ENCODE measurements at places on chromosomes 5 and 9.

- DNase-seq: no peak
Measured at GRCh38 chr5:1384521-1384920, 39.6 kb upstream of the CLPTM1L start.

- no peak for DNase-seq
Measured at GRCh38 chr9:137226338-137227053, 806 bp upstream of the RNF224 start.

- no peak for DNase-seq
Measured at GRCh38 chr5:66134407-66134861, 9.7 kb upstream of the SREK1 start.

DNA sequence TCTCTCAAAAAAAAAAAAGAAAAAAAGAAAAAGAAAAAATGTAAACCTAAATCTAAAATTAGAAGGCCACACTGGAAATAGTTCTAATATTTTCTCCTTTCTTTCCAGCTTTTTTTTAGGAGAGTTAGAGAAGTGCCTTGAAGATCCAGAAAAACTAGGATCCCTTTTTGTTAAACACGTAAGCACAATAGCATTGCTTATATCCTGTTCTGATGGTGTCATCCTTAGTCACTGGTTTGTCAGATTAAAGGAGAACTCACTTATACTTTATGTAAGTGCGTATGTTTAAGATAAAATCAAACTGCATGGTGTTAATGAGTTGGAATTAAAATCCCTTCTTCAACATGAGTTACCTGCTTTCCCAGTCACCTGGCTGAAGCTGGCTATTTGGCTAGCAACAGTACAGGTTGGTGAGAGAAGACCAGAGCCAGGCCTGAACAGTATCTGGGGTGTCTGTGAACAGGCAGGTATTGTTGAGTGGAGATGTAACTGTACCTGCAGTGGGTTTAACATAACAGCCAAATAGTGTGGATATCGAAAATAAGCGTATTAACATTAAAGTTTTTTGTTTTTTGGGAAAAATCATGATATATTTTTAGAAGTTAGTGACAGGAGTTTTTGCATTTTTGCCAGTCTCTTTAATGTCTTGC lies 104.7 kb upstream of the OTULINL start:
- no peak for DNase-seq

- DNase-seq: no peak
Measured at GRCh38 chr5:131984956-131985665, 26.3 kb downstream of the ACSL6 start.

GRCh38 chr9:137757613-137758029 lies 120.0 kb upstream of the CACNA1B start:
- DNase-seq: no peak

- no peak for DNase-seq
Measured at GRCh38 chr9:13677801-13678200, 398.3 kb upstream of the MPDZ start.

GRCh38 chr5:73812457-73812856 lies 186.5 kb downstream of the ARHGEF28 start:
- DNase-seq: no peak

- DNase-seq: no peak
Measured at GRCh38 chr5:13524936-13525335, 419.6 kb downstream of the DNAH5 start.

- no peak for DNase-seq
Measured at GRCh38 chr5:92543201-92543600, 1037.8 kb downstream of the NR2F1-AS1 start.

DNA sequence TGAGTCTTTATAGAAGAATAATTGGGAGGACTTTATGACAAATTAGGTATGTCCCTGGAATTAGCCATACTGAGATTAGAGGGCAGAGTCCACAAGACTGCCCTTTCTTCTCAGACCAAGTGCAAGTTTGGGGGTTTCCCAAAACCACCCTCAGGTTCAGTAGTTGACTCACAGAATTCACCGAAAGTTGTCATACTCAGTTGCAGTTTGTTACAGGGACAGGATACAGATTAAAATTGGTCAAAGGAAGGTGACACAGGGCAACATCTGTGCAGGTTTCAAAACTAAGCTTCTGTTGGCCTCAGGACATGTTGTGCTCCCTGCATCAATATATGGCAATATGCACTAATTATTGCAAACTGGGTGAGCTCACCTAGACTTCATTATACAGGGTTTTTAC lies 3.8 kb downstream of the RANBP17 start:
- DNase-seq: no peak

- DNase-seq: no peak
Measured at GRCh38 chr9:6805532-6805931, 47.8 kb downstream of the KDM4C start.

DNA sequence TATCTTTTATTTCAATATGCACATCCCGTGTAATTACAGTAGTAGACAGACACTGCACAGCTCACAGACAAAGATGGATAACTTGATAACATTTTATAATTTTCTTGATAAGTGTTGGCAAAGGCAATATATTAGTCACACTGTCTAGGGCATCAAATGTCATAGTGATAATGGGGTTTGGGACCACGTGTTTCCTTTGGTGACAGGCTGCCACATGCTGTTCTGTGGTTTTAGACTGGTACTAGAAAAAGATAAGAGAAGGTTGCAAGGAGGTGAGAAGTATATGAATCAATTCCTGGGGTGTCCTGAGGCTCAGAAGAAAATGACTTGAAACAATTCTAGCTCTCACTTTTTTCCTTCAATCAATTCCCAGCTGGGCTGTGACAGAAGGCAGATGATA lies 258.8 kb upstream of the CHD1 start:
- no peak for DNase-seq

DNA sequence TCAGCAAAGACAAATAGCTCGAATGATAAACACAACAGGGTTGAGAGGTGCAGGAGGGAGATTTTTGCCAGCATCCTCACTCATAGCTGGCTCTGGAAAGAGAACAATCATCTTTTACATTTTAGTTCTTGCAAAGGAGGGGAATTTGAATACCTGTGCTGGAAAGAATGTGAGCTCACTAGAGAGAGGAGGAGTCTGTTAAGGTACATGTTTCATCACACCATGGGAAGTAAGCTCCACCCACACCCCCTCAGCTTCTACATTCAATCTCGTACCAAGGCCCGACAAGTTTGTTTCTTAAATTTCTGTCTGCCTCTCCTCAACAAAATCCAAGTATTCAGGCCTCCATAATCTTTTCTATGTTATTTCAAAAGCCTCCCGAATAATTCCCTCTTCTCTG lies 254.6 kb downstream of the BRINP1 start:
- DNase-seq: no peak

- no peak for DNase-seq
Measured at GRCh38 chr9:91680106-91680505, 256.5 kb upstream of the NFIL3 start.

DNA sequence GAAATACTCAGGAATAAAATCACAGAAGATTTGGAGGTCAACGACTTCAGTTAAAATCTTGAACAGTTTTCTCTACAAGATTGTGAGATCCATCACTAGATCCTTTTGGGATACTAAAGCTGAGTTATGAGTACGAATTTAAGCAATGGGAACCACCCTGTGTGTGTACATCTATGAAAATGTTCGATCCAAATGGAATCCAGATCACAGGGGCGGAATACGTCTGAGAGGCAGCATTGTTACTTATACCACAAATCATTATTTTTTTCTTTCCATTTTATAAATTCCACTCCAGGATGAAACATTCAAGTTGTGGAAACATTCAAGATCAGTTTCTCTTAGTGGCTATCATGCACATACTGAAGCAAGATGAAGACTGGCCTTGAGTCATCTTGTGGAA lies 239.3 kb upstream of the PAPPA start:
- DNase-seq: no peak

DNA sequence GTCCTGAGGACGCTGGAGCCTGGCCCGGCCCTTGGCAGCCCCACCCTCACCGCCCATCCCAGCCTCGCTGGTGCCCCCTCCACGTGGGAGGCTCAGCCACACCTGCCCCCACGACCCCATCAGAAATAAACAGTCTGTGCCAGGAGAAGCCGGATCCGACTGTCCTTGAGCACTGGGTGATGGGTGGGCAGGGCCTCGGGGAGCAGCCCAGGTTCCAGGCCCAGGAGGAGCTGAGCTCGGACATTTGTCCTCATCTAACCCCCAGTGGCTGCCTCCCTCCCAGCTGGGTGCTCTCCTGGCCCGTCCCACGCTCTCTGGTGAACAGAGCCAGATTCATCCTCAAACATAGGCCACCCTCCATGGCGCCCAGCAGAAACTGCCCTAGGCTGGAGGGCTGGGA lies 4.6 kb upstream of the PTGDS start:
- DNase-seq: no peak

GRCh38 chr5:153584126-153584959 lies 93.9 kb downstream of the GRIA1 start:
- DNase-seq: no peak

DNA sequence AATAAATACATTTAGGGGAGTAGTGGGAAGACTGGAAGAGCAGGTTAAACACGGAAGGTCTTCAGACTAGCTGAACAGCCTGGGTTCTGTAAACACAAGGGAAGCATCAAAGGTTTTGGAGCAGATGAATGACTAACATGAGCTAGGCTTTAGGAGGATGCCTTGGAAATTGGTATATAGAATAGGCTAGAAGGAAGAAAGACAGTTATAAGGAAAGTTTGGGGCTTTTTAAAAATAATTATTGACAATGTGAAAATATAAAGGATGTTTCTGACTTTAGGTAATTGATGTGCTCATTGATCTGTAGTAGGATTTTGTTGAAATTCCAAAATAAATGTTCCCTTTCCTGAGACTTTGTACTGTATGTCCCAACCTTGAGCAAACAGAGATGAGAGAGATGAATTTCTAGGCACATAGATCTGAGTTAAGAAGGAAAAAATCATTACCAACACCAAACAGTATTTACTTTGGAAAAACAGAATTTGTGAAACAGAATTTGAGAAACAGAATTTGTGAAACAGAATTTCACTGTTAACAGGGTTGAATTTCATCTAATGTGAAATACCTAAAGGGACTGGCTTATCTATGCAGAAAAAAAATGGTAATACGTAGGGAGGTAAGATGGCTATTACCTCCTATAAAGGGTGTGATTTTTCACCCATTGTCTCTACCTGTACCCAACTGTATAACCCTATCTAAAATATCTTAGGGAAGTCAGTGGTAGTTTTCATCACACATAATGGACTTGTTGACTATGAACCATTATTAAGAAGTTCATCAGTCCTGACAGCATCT lies 28.8 kb downstream of the SKP2 start:
- no peak for DNase-seq

DNA sequence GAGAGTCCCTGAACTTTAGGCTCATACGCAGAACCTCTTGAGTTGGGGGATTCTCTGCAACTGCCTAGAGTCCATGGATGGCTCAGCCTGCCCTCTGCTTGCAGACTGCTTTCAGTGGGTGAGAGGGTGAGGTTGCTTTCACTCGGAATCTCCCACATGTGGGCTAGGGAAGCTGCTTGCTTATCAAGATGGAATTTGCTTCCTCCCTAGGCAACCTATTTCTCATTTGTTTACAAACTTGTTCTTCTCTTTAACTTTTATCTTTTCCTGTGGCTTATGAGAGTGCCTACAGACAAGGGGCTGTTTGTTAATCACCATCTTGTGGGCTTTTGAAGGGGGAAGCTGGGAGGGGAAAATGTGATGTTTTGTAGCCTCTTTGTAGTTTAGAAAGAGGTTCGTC lies 10.0 kb downstream of the TLE4 start:
- DNase-seq: no peak

- no peak for DNase-seq
Measured at GRCh38 chr9:125280945-125281344, 19.3 kb downstream of the GAPVD1 start.

DNA sequence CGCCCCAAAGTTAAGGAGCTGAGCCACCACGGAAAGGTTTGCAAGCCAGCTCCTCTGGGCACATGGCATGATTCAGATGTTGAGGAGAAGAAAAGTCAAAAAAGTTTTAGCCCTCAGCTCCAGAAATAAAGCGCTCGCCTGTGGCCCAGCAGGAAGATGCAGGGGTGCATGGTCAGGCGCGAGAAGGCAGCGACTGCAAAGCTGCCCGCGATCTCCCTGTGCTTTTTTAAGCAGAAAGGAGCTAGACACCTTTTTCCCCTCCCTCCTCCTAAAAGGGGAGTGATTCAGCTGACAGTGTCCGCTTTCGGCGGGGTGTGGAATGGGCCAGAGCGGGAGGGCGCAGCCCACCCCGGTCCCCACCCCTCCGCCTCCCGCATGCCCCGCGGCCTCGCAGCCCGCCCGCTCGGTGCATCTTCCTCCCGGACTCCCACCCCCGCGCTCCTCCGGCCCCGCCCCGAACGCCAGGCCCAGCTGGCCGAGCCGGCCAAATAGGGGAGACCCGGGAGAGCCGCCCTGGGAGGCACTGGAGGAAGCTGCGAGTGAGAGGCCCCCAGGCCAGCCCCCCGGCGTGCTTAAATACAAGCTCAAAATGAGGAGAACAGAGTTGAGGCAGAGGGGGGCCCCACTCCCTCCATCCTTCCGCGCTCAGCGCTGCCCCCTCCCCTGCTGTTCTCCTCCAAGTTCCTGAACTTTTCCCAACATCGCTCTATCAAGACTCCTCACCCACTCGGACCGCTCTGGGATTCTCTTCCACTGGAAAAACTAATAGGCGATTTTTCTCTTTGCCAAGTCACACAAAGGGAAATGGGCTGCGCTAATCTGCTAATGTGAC lies at the start of gene ADAMTS12:
Gene ADAMTS12, minus strand, starts transcription at position 203 of the 832 bp plus-strand sequence. Its CDS starts 134 bp downstream, at position 69.
- DNase-seq: no peak

GRCh38 chr5:71957292-71957898 lies 149.9 kb upstream of the MAP1B start:
- no peak for DNase-seq

GRCh38 chr9:69149321-69149807 lies 24.7 kb upstream of the TJP2 start:
- no peak for DNase-seq

DNA sequence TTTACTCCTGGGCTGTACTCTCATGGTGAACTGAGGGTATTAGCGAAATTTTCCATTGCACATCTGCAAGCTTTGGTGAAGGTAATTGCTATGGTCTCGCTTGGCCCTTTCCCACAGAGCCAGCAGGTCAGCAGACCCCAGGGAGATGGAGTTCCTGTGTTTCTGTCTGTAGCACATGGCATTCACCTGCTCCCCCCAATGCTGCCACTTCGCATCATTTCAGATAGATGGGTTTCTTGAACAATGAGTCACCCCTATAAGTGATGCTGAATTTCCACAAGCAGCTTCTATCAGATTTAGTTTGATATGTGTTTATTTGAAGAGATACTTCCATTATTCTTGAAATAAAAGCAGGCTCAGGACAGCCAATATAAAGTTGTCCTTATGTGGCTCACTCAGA lies 117.8 kb downstream of the ERCC6L2 start:
- no peak for DNase-seq

GRCh38 chr9:113958556-113958955 lies 82.4 kb downstream of the ZNF618 start:
- DNase-seq: no peak

GRCh38 chr5:158414333-158414762 lies 555.4 kb upstream of the CLINT1 start:
- DNase-seq: no peak

All from AML-193 (cell line).